ENCODE measurements at places on chromosomes 7 and 10.

DNA sequence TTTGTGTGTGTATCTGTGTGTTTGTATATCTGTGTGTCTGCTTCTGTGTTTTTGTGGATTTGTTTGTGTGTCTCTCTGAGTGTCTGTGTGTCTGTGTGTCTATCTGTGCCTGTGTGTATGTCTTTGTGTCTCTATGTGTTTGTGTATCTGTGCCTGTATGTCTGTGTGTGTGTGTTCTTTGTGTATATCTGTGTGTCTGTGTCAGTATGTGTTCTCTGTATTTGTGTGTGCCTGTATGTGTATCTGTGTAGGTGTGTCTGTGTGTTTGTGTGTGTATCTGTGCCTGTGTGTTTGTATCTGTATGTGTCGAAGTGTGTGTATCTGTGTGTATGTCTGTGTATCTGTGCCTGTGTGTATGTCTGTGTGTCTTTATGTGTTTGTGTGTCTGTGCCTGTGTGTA is 118.2 kb downstream of the SH2D4B start:
- no peak for DNase-seq

DNA sequence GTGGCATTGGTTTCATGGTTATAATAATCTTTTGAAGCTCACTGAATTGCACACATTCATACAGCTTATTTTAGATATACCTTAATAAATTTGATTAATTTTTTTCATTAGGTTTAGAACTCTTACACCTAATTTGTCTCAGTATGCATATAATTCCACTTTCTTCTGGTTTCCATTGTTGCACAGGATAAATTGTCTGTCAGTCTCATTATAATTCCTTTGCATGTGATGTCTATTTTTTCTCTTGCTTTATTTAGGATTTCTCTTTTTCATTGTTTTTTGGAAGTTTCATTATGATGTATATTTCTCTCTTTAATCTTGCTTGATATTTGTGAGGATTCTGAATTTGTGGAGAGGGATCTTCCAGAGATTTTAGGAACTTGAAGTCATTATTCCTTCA is 84.7 kb downstream of the ARL5B start:
- no peak for DNase-seq

DNA sequence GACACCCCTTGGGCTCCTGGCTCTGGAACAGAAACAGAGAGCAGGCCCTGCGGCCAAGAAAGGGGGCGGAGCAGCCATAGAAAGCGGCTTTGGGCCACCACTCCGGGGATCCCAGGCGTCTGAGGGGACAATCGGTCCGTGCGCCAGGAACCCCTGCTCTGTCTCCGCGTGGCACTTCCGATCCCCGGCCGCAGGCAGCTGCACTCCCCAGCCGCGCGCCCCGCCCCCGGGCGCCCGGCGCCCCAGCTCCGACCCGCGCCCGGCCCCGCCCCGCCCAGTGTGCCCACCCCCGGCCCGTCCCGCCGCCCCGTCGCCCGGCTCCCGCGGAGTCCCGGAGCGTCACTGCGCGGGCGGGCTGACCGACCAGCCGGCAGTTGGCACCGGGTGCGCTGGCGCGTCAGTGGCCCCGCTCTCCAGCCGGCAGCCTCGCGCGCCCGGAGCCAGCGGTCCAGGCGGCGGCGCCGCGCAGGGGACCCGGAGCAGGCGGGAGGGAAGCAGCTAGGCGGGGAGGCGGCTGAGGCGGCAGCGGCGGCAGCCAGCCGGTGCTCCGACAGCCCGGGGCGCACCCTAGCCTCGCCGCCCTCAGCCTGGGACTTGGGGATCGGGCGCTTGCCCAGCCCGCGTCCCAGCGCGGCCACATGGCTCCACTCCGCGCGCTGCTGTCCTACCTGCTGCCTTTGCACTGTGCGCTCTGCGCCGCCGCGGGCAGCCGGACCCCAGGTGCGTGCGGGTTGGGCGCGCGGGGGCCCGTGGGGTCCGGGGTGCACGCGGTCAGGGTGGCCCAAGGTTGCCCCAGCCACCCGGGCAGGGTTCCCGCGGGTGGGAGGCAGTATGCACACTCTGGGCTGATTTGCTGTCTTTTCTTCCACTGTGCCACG is at the start of gene ADAMTS14:
Gene ADAMTS14 (plus strand): TSS at position 342 of the 878 bp plus-strand sequence. CDS start 297 bp downstream, at position 639.
- no peak for DNase-seq

GRCh38 chr7:37514497-37514896 is 65.8 kb upstream of the ELMO1 start:
- no peak for DNase-seq

GRCh38 chr7:74324531-74325209 is 35.5 kb downstream of the CLIP2 start:
- DNase-seq = no peak
